Vein endothelial cell (primary cell): ENCODE measurements at places on chromosomes 2 and 18. TPM values are rescaled to one million over a fixed set of nuclear protein-coding genes. Genes with fewer than 3 reads are reported as not detected.

The FNDC4 gene
- total RNA-seq: 30.6 and 36.6 TPM in 2 replicates

The CENPA gene
- 5.2 and 6.7 TPM in 2 replicates for total RNA-seq

The KCNK3 gene
- not detected in 2 replicates for total RNA-seq

The PPP1R1C gene
- under 0.01 and 0.10 TPM in 2 replicates for total RNA-seq

The COA5 gene
- 12.0 and 13.1 TPM in 2 replicates for total RNA-seq

The CYS1 gene
- total RNA-seq: 0.33 TPM in 1 of 2 replicates, not detected in the other

The SLC23A3 gene
- 2.3 and 2.6 TPM in 2 replicates for total RNA-seq

The FABP1 gene
- not detected in 2 replicates for total RNA-seq

The METTL4 gene
- total RNA-seq: 8.5 and 12.7 TPM in 2 replicates

The HOXD9 gene
- 11.7 and 22.5 TPM in 2 replicates for total RNA-seq

The PJVK gene
- total RNA-seq: 0.67 and 0.98 TPM in 2 replicates

The SPP2 gene
- total RNA-seq: not detected in 2 replicates

The WDR43 gene
- 108 and 123 TPM in 2 replicates for total RNA-seq

The MYOM1 gene
- total RNA-seq: under 0.01 and 0.10 TPM in 2 replicates

The IL1RL2 gene
- not detected in 2 replicates for total RNA-seq

The RAB6C gene
- total RNA-seq: not detected in 2 replicates

The ALPI gene
- total RNA-seq: not detected in 2 replicates

The CD207 gene
- total RNA-seq: not detected in 2 replicates

The SPTBN1 gene
- total RNA-seq: 490 and 568 TPM in 2 replicates

The COL5A2 gene
- total RNA-seq: 107 and 136 TPM in 2 replicates

The ATL2 gene
- 63.2 and 63.7 TPM in 2 replicates for total RNA-seq

The FAM161A gene
- total RNA-seq: 0.65 and 1.7 TPM in 2 replicates

The UGT1A1 gene
- not detected in 2 replicates for total RNA-seq

The DOK6 gene
- under 0.01 and 0.57 TPM in 2 replicates for total RNA-seq

The CHRNG gene
- not detected in 2 replicates for total RNA-seq

The MRPS9 gene
- 17.6 and 18.0 TPM in 2 replicates for total RNA-seq

The CIDEA gene
- total RNA-seq: 3.9 and 6.4 TPM in 2 replicates

The ASB18 gene
- total RNA-seq: not detected in 2 replicates

The VWA3B gene
- not detected in 2 replicates for total RNA-seq

The NCKAP5 gene
- 0.96 and 2.0 TPM in 2 replicates for total RNA-seq

The TRABD2A gene
- total RNA-seq: 1.1 and 2.0 TPM in 2 replicates

The IMPACT gene
- total RNA-seq: 26.1 and 27.9 TPM in 2 replicates

The NEDD4L gene
- 27.8 and 28.1 TPM in 2 replicates for total RNA-seq

The SP140 gene
- not detected in 2 replicates for total RNA-seq

The NPPC gene
- total RNA-seq: not detected in 2 replicates

The ABCG8 gene
- total RNA-seq: not detected in 2 replicates

The CTLA4 gene
- not detected in 2 replicates for total RNA-seq

The MEP1B gene
- total RNA-seq: not detected in 2 replicates

The INHA gene
- total RNA-seq: not detected in 2 replicates

The DSC1 gene
- total RNA-seq: not detected in 2 replicates

The OXER1 gene
- not detected in 2 replicates for total RNA-seq

The TYMS gene
- total RNA-seq: 15.0 and 32.8 TPM in 2 replicates

The LAMA1 gene
- 0.19 and 0.33 TPM in 2 replicates for total RNA-seq

The OST4 gene
- 212 and 355 TPM in 2 replicates for total RNA-seq

The CD302 gene
- total RNA-seq: 11.7 and 14.4 TPM in 2 replicates

The RUFY4 gene
- 0.29 TPM in 1 of 2 replicates, not detected in the other for total RNA-seq

The GATA6 gene
- 8.3 and 14.7 TPM in 2 replicates for total RNA-seq

The RABL2A gene
- total RNA-seq: 8.2 and 9.8 TPM in 2 replicates

The UGT1A5 gene
- not detected in 2 replicates for total RNA-seq

The PUM2 gene
- 55.9 and 59.5 TPM in 2 replicates for total RNA-seq

The LOXHD1 gene
- not detected in 2 replicates for total RNA-seq

The VAMP8 gene
- 14.0 and 27.4 TPM in 2 replicates for total RNA-seq

The LCT gene
- under 0.01 TPM in 1 of 2 replicates, not detected in the other for total RNA-seq

The FOXD4L1 gene
- total RNA-seq: under 0.01 TPM in 1 of 2 replicates, not detected in the other

The DSEL gene
- total RNA-seq: 25.1 and 26.8 TPM in 2 replicates

The PDIA6 gene
- total RNA-seq: 307 and 391 TPM in 2 replicates

The SRD5A2 gene
- not detected in 2 replicates for total RNA-seq
